ENCODE measurements at places on chromosomes 12 and 14. TPM values are rescaled to one million over a fixed set of nuclear protein-coding genes. Genes with fewer than 3 reads are reported as not detected.

GRCh38 chr14:88590173-88590572, 27.3 kb downstream of the ZC3H14 start:
- no peaks in the 10 kb centered on the region for H3K4me1 ChIP-seq
- H3K27me3 ChIP-seq = no peaks in the 10 kb centered on the region
- H3K4me3 ChIP-seq = no peak overlapping the region
- no peak for DNase-seq
- no peak overlapping the region for H3K27ac ChIP-seq
- peaks cover 2% of the 10 kb centered on the region for H3K36me3 ChIP-seq

DNA sequence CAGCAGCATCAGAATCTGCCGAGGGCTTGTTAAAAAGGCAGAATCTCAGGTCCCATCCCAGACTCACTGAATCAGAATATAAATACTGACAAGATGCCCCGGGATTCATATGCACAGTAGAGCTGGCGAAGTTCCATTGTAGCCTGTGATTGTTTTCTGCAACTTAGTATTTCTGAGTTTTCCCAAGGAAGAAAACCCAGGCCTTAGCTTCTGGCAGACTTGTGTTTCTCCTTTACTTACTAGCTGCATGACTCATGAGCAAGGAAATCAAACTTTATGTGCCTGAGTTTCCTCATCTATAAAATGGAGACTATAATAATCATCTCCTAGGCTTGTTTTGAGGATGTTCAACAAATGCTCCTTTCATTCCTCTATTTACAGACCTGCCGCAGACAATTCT, 278.5 kb upstream of the PLEKHG7 start:
- DNase-seq = no peak
- no peaks in the 10 kb centered on the region for H3K36me3 ChIP-seq
- H3K27me3 ChIP-seq = no peaks in the 10 kb centered on the region
- H3K27ac ChIP-seq = no peak overlapping the region
- no peaks in the 10 kb centered on the region for H3K4me1 ChIP-seq

GRCh38 chr14:64974563-64974962, 2.4 kb upstream of the RAB15 start:
- H3K36me3 ChIP-seq = no peaks in the 10 kb centered on the region
- no peaks in the 10 kb centered on the region for H3K27me3 ChIP-seq
- no peak overlapping the region for H3K4me3 ChIP-seq

GRCh38 chr12:45548426-45548825, 181.1 kb upstream of the ARID2 start:
- no peaks in the 10 kb centered on the region for H3K36me3 ChIP-seq
- no peak for DNase-seq
- H3K27ac ChIP-seq = peak overlapping the region; percentile 26

Gene IL31
- not detected for total RNA-seq

DNA sequence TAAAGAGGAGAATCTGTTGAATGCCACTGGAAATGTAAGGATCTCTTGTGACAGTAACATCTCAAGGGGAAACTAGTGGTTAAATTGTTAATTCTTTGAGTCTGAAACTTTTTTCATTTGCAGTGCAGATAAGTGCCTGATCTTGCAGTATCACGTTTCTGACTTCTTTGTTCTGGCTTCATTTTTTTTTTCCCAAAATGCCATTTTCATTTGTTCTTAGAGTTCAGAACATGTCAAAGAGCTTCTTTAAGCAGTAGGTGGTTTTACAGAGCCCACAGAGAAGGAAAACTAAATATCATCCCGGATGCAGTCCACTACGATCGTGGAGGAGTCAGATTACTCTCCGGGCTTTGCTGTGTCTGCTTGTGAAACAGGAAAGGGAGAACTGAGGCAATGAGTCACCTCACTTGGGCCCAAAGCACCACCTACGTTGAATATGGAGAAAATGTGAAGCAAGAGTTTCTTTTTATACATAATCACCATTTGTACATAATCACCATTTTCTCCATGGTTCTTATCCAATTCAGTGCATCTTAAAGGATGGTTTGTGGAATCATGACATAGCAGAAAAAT, 43.9 kb downstream of the HMGA2 start:
- H3K36me3 ChIP-seq = no peaks in the 10 kb centered on the region
- no peaks in the 10 kb centered on the region for H3K27me3 ChIP-seq

- H3K36me3 ChIP-seq = no peaks in the 10 kb centered on the region
- no peaks in the 10 kb centered on the region for H3K27me3 ChIP-seq
- H3K4me3 ChIP-seq = no peak overlapping the region
- H3K4me1 ChIP-seq = no peaks in the 10 kb centered on the region
- DNase-seq = no peak
- no peak overlapping the region for H3K27ac ChIP-seq
Measured at GRCh38 chr12:128076188-128076587, 190.8 kb upstream of the TMEM132C start.

- peaks cover 6% of the 10 kb centered on the region for H3K36me3 ChIP-seq
- no peak overlapping the region for H3K4me3 ChIP-seq
- no peaks in the 10 kb centered on the region for H3K27me3 ChIP-seq
- peaks cover 25% of the 10 kb centered on the region for H3K4me1 ChIP-seq
Measured at GRCh38 chr12:123254853-123255446, 16.7 kb downstream of the CDK2AP1 start.

- H3K4me3 ChIP-seq = peak overlapping the region; percentile 73
- peaks cover 12% of the 10 kb centered on the region for H3K4me1 ChIP-seq
- DNase-seq = no peak
- H3K27ac ChIP-seq = peak overlapping the region; percentile 91
- no peaks in the 10 kb centered on the region for H3K27me3 ChIP-seq
- H3K36me3 ChIP-seq = no peaks in the 10 kb centered on the region
Measured at GRCh38 chr12:53625373-53625945, 723 bp downstream of the ATF7 start.

- no peak overlapping the region for H3K27ac ChIP-seq
- no peak for DNase-seq
- no peaks in the 10 kb centered on the region for H3K36me3 ChIP-seq
- no peaks in the 10 kb centered on the region for H3K4me1 ChIP-seq
Measured at GRCh38 chr12:121905746-121906145, 12.6 kb upstream of the CFAP251 start.

DNA sequence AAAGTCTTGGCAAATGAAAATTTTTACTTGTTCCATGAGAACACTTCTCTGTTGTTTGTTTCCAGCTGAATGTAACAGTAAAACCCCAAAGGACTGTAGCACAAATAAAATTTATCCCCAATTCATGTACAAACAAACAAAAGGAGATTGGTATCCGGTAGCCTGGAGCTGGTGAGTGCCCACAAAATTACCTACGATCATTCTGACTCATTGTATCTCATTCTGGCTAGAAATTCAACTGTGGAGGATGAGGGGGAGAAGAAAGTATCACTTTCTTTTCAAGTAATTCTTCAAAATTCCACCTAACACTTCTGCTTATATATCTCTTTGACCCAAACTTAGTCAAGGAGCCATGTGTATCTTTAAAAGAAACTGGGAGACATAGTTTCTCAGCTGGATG, 268.5 kb downstream of the ALG10B start:
- no peak overlapping the region for H3K27ac ChIP-seq
- no peaks in the 10 kb centered on the region for H3K27me3 ChIP-seq
- DNase-seq = no peak
- no peaks in the 10 kb centered on the region for H3K4me1 ChIP-seq

- DNase-seq = peak; percentile 30
- no peaks in the 10 kb centered on the region for H3K4me1 ChIP-seq
- H3K36me3 ChIP-seq = no peaks in the 10 kb centered on the region
- no peak overlapping the region for H3K4me3 ChIP-seq
- H3K27me3 ChIP-seq = no peaks in the 10 kb centered on the region
- no peak overlapping the region for H3K27ac ChIP-seq
Measured at GRCh38 chr12:1927751-1928351, 9.4 kb upstream of the CACNA2D4 start.

GRCh38 chr14:104515811-104516780, 63.5 kb upstream of the C14orf180 start:
- H3K4me1 ChIP-seq = no peaks in the 10 kb centered on the region
- no peaks in the 10 kb centered on the region for H3K27me3 ChIP-seq
- no peak overlapping the region for H3K4me3 ChIP-seq
- H3K27ac ChIP-seq = no peak overlapping the region

GRCh38 chr14:44895716-44896115, 66.0 kb downstream of the KLHL28 start:
- H3K4me3 ChIP-seq = no peak overlapping the region
- H3K27me3 ChIP-seq = no peaks in the 10 kb centered on the region
- H3K36me3 ChIP-seq = no peaks in the 10 kb centered on the region
- DNase-seq = no peak

GRCh38 chr12:1592444-1593173, 1.8 kb downstream of the FBXL14 start:
- peaks cover 3% of the 10 kb centered on the region for H3K36me3 ChIP-seq
- H3K4me3 ChIP-seq = peak overlapping the region; percentile 51
- peak overlapping the region; percentile 69 for H3K27ac ChIP-seq
- no peak for DNase-seq

GRCh38 chr12:67354966-67355365, 85.8 kb downstream of the CAND1 start:
- DNase-seq = no peak
- H3K36me3 ChIP-seq = no peaks in the 10 kb centered on the region
- no peak overlapping the region for H3K4me3 ChIP-seq
- H3K27ac ChIP-seq = no peak overlapping the region
- peaks cover 3% of the 10 kb centered on the region for H3K4me1 ChIP-seq
- no peaks in the 10 kb centered on the region for H3K27me3 ChIP-seq

Gene DBX2
- total RNA-seq = not detected

DNA sequence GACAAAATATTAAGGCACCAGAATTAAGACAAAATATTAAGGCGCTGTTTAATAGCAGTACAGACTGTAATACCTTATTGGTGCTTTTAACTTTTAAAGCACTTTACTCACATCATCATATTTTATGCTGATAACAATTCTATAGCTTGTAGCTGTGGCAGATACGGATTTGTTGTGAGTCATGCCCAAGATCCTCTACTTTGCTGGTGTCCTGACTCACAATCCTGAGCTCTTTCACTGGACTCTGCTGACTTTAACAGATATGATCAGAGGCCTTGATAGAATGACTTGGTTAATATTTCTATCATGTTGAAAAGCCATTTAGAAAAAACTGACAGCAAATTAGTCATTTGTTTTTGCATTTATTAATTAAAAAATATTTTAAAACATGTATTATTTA, 99.0 kb upstream of the PKP2 start:
- no peak for DNase-seq
- H3K27ac ChIP-seq = no peak overlapping the region
- no peaks in the 10 kb centered on the region for H3K36me3 ChIP-seq
- H3K4me3 ChIP-seq = no peak overlapping the region

DNA sequence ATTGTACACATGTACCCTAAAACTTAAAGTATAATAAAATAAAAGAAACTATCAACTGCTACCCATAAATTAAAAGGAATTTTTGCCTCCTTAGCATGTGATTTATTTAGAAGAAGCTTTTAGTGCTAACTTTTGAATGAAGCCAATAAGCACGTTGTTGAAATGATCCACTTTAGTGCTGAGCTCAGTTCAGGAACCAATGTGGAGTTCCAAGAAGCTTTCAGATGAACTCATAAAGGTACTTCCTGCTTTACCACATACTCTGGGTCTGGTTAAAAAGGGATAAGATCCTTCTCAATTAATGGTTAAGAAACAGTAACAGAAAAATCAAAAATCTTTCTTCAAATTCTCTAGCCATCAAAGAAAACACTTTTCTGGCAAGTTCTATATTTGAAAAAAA, 39.4 kb downstream of the TMTC1 start:
- H3K4me1 ChIP-seq = no peaks in the 10 kb centered on the region
- no peaks in the 10 kb centered on the region for H3K36me3 ChIP-seq
- no peaks in the 10 kb centered on the region for H3K27me3 ChIP-seq

Gene PSMB5
- 172 TPM for total RNA-seq

- H3K4me3 ChIP-seq = peak overlapping the region; percentile 87
- no peak overlapping the region for H3K27ac ChIP-seq
- peaks cover 32% of the 10 kb centered on the region for H3K4me1 ChIP-seq
- H3K27me3 ChIP-seq = no peaks in the 10 kb centered on the region
Measured at GRCh38 chr12:6768990-6769389, 2.8 kb downstream of the PTMS start.

- no peak overlapping the region for H3K27ac ChIP-seq
- no peak for DNase-seq
- H3K27me3 ChIP-seq = no peaks in the 10 kb centered on the region
- H3K4me3 ChIP-seq = no peak overlapping the region
- H3K4me1 ChIP-seq = no peaks in the 10 kb centered on the region
Measured at GRCh38 chr14:39038542-39038941, 64.5 kb downstream of the SEC23A start.

Gene SPIC
- total RNA-seq = not detected

DNA sequence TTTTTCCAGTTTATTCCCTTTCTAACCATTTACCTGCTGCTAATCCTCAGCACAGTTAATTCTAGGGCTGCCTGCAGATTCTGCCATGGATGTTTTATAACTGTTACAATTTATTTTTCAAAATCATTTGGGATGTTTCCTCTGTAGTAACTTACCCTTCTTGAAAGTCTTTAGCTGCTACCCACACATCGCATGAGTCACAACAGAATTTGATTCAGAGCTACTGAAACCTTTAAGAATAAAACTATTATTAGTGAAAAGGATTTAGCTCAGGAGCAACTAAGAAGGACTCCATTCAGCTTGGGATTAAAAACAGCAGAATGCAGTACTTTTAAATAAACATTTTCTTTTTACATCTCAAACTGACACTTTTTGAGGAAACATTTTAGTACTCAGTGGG, 41.7 kb upstream of the RGS6 start:
- DNase-seq = no peak
- no peak overlapping the region for H3K27ac ChIP-seq
- no peak overlapping the region for H3K4me3 ChIP-seq
- no peaks in the 10 kb centered on the region for H3K36me3 ChIP-seq
- peaks cover 10% of the 10 kb centered on the region for H3K4me1 ChIP-seq

- H3K36me3 ChIP-seq = no peaks in the 10 kb centered on the region
- no peak overlapping the region for H3K4me3 ChIP-seq
- H3K27ac ChIP-seq = no peak overlapping the region
- H3K4me1 ChIP-seq = no peaks in the 10 kb centered on the region
Measured at GRCh38 chr14:35741345-35742031, 67.6 kb downstream of the RALGAPA1 start.

Gene MORN3
- 36.5 TPM for total RNA-seq

Gene CCDC175
- total RNA-seq = not detected
